GM13977 (cell line): ENCODE measurements at places on chromosomes 2 and 18.

GRCh38 chr18:7784171-7784570 is 217.1 kb downstream of the PTPRM start:
- no peak for DNase-seq

DNA sequence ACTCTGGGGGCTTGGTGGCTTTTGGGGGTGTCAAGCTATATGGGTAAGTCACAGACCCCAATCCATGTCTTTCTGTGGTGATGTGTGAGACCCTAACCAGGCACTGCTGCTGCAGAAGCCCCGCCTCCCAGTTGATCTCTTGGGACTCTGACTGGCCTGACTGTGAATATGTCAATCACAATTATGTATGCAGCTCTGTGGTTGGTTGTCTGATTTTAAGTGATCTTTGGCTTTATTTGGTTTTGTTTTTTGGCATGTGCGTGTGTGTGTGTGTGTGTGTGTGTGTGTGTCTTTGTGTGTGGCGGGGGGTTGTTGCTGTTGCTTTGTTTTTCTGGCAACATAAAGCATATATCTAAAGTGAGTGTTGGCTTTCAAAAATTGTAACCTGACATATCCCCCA is 78.5 kb upstream of the GLS start:
- no peak for DNase-seq

DNA sequence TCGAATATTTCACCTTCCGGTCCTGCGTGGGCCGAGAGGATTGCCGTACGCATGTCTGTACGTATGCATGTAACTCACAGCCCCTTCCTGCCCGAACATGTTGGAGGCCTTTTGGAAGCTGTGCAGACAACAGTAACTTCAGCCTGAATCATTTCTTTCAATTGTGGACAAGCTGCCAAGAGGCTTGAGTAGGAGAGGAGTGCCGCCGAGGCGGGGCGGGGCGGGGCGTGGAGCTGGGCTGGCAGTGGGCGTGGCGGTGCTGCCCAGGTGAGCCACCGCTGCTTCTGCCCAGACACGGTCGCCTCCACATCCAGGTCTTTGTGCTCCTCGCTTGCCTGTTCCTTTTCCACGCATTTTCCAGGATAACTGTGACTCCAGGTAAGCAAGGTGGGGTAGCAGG is at the start of gene SERPINB5:
SERPINB5 (plus strand) TSS at position 291 of the 400 bp plus-strand sequence. CDS start 7,471 bp downstream, outside the sequence.
- no peak for DNase-seq

DNA sequence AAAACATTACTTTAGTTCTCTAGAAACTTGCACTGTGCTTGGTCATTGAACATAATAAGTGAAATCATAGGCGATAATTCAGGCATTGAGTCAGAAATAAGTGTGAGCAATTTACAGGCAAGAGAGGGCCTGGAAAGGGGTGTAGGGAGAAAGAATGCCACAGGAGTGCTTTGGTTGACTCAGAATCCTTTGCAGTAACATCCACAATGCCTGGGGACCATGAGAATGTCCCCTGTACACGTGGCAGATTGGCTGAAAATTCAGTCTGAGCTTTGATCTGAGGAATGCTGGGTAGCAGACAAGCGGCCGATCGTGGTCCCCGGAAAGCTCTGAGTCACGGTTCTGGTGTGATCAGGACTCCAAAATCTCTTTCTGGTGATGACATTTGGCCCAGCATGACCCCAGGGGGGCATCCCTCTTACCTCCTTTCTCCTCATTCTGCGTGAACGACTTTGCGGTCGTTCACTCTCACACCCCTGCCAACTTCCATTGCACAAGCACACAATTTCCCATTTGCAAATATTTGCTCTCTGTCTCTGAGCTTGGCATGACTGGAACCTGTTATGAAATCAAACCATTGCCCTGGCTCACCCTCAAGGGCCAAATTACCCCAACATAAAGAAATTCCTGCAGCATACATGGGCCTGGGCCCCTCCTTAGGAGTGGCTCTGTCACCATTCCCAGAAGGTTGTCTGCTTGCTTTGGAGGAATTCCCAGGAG is 305.0 kb upstream of the EPAS1 start:
- DNase-seq = no peak

- no peak for DNase-seq
Observed at GRCh38 chr2:185279999-185280398, 458.6 kb upstream of the FSIP2 start.

- DNase-seq = no peak
Observed at GRCh38 chr2:109029490-109030201, 40.6 kb upstream of the EDAR start.

DNA sequence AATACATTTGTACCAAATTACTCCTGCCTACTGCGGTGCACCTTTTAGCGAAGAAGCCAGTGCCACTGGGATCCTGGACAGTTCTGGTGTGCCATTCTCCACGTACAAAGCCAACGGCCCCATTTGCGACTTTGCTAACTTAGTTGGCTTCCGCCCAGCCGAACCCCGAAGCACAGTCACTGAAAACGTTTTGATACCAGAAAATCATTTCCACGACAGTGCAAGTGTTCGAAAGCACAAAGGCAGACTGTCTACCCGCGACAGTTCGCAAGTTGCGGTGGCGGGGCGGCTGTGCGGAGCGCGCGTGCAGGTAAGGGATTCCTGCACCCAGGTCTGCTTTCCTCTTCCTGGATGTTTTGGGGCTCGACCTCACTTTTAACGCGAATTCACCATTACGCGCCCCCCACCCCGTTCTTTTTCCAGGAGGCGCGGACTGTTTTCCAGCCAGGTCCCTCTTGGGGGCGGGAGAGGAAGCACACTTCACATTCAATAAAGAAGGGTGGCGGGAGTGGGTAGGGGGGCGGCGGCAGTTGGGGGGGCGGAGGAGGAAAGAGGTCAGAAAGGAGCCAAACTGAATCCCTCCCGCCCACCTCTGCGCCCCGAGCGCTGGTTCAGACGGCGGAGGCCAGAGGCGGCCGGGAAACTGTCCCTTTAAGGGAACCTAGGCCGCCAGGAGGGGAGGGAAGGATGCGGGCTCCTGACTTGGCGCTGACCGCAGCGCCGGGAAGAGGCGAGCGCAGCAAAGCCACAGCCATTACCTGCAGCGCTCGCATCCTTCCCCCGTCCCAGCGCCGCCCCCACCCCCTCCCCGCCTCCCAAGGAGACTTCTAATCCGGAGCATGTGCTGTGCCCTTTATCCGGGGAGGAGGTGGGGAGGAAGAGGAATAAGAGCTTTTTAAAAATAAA is 107.4 kb upstream of the KCTD1 start:
- no peak for DNase-seq

DNA sequence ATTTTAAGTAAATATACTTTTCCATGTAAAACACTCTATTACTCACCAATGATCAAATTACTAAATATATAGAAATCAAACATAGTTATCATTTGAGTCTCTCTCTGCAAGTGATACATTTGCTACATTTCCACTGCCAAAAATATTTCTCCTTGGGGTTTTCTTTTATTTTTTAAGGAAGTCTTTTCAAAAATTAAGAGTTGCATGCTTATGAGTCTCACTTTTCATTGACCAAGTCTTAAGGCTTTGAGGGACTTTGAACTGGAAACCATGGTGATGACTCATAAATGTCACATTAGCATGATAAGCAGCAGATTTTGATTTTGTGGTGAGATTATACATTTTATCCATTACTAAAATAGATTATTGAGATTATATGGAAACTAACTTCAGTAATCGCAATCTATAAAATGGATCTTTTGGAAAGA is 152.9 kb downstream of the FAM124B start:
- DNase-seq = no peak

- no peak for DNase-seq
Observed at GRCh38 chr2:40471866-40472265, 20.0 kb upstream of the SLC8A1 start.
